Tongue (tissue), 3 donors: ENCODE measurements at places on chromosomes 5 and 9.

- no peak for DNase-seq
Measured at GRCh38 chr5:168608386-168608785, 29.2 kb upstream of the PANK3 start.

GRCh38 chr9:8706531-8706930, 907.0 kb upstream of the DMAC1 start:
- DNase-seq, result no peak

DNA sequence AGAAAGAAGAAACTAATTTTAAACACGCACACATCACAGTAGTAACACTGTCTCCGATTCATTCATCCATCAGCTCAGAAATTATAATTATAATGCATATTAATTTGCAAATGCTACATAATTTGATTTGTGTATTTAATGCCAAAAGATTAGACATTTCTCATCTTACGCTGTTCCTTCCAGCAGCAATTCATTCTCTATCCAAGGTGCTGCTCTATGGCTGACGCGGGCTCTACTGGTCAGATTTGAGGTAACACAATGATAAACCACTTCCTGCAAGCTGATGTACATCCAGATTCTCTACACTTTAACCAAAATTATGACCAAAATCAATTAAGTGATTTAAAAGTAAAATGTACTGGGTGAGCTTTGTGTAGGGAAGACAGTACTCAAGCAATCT, 77.9 kb upstream of the ICE1 start:
- no peak for DNase-seq

DNA sequence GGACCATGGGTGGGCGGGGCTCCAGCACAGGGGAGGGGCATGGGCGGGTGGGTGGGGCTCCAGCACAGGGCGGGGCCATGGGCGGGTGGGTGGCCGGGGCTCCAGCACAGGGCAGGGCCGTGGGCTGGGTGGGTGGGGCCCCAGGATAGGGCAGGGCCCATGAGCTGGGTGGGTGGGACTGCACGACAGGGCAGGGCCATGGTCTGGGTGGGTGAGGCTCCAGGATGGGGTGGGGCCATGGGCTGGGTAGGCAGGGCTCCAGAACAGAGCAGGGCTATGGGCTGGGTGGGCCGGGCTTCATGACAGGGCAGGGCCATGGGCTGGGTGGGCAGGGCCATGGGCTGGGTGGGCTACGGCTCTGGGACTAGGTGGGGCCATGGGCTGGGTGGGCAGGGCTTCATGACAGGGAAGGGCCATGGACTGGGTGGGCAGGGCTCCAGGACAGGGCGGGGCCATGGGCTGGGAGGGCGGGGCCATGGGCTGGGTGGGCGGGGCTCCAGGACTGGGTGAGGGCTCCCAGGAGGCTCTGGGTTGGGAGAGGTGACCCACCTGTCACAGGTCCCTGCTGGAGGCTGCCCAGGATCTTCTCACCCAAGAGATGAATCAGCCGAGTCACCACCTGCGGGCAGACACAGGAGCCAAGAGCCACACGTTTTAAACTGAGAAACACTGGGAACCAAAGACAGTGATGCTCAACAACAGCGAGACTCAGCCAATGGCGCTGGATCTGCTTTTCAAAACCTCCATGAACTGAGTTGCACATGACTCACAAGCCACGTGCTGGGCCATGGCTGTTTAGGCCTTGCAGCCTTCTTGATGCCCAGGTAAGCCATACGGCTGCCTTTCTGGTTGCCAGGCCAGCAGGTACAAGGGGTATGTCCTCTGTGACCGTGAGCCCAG, 33.6 kb upstream of the NSMF start:
- no peak for DNase-seq

- no peak for DNase-seq
Measured at GRCh38 chr5:77558266-77558665, 66.2 kb upstream of the WDR41 start.

GRCh38 chr5:88487066-88487465, 218.4 kb upstream of the TMEM161B start:
- DNase-seq, result no peak

- peak; percentile 35 for DNase-seq
Measured at GRCh38 chr9:24459953-24460352, 85.7 kb downstream of the IZUMO3 start.

DNA sequence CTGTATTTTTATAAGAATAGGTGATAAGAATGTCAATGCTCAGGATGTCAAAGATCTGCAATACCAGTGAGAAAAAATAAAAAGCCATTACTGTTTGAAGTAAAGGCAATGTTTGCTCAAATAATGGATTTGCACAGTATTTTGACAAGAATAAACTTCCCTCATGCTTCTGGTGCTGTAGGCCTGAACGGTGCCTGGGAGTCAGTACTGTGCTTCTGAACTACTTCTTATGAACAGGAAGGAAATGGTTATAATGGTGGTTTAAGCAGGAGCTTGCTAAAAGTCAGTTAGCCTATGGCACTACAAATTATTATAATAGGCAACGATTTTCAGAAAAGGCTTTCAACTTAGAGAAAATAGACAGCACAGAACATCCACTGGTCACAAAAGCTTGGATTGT, 548.3 kb upstream of the CDH18 start:
- DNase-seq, result no peak

GRCh38 chr5:80935811-80936385, 24.3 kb upstream of the RASGRF2 start:
- no peak for DNase-seq

- DNase-seq, result no peak
Measured at GRCh38 chr9:83440641-83441040, 97.6 kb downstream of the FRMD3 start.

GRCh38 chr5:119346394-119346793, 9.4 kb upstream of the TNFAIP8 start:
- DNase-seq, result no peak

DNA sequence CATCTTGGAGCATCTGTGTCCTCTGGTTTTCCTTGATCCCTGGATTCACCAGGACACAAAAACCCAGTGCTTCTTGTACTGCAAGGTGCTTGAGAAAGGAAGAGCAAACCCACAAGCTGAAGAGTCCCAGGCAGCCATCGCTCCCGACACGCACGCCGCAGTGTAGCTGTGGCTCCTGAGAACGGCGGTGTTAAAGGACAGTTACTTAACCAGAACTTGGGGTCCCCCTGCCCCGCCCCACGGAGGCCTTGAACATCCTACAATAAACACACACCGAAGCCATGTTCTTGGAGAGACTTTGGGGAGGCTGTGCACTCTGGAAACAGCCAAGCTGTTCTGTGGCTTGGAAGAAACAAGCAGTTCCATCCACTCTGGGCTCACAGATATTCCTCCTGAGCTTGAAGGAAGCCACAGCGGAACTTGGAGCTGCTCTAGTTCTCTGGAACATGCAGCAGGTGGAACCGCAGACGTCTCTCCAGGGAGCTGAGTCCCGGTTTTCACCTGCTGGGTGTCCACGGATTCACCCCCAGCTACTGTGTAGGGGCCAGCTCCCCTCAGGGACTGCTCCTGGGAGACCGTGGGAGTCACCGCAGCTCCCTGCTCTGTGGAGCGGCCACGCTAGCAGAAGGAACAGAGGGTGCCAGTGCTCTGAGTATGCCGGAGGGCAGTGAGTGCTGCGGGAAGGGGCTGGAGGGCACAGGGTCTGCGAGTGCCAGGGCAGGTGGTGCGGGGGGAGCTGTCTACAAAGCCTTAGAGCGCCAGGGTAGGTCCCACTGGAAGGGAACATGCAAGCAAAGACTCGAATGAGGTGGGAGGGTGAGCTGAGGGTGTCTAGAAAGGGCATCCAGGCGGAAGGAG, 107.3 kb downstream of the ADAMTS2 start:
- no peak for DNase-seq

DNA sequence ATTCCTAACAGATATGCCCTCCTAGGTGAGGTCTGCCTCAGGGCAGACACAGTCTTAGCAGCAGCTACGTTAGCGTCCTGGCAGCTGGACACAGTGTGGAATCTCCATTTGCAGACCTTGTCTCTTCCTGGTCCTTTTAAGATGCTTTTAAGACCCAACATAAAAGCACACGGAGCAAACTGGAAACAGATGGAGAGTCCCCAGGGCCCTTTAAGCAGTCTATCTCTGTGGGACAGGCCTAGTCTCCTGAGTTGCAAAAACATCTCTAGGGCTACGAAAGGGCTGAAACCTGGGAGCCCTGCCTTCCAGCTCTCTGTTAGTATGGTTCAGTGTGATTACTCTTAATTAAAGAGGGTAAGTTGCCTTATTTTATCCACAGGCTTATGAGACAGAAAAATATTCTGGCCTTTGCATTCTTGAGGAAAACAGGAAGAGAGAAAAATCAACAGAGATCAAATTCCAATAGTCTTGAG, 66.0 kb upstream of the GNA14 start:
- no peak for DNase-seq

GRCh38 chr9:137634016-137634415, 15.2 kb downstream of the EHMT1 start:
- DNase-seq, result no peak

GRCh38 chr5:179253730-179254129, 91.5 kb downstream of the ADAMTS2 start:
- DNase-seq, result no peak

DNA sequence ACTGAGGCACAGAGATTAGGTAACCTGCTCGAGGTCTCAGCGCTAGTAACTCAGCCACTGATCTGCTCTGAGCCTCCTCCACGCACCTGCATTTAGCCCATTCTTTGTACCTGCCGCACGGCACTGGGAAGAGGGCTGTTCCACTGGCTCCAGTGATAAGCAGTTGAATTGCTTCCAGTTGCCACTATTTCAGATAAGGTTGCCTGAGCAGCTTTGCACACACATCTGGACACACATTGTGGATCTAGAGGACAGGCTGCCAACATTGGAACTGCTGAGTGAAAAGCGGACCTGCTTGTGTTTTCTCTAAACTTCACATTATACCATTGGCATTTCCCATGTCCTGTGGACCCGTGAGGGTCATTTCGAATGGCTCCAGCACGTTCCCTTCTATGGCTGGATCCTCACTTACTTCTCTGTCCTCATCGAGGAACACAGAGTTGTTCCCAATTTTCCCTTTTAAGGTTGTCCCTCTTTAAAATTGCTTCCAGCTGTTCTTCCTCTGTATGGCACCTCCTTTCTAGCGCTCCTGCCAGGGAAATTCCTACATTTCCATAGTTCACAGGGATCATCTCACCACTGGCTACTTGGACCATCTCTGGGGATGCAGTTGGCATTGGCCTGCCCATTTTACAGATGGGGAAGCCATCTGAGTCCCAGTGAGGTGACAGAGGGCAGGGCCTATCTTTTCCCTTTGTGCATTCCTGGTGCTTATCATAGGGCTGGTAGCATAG, 45.9 kb upstream of the RPL26L1 start:
- no peak for DNase-seq

GRCh38 chr5:77379558-77380061, 112.5 kb downstream of the WDR41 start:
- DNase-seq, result no peak

- DNase-seq, result no peak
Measured at GRCh38 chr9:83472221-83472665, 66.0 kb downstream of the FRMD3 start.

DNA sequence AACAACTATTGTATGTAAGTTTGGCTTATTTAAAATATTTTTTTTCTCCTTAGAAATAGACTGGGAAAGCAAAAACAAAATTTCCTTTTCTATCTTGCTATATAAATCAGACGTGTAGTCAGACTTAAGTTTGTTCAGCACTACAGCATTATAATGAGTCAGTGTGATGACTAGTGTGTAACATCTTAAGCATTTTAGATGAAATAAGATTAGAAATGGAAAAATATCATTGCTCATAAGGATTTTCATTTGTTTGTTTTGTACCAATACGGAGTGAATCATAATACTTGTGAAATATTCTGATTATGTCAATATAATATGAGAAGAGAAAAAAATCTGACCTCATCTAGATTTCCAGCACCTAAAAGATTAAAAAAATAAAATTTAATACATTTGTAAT, 64.7 kb upstream of the RICTOR start:
- no peak for DNase-seq

DNA sequence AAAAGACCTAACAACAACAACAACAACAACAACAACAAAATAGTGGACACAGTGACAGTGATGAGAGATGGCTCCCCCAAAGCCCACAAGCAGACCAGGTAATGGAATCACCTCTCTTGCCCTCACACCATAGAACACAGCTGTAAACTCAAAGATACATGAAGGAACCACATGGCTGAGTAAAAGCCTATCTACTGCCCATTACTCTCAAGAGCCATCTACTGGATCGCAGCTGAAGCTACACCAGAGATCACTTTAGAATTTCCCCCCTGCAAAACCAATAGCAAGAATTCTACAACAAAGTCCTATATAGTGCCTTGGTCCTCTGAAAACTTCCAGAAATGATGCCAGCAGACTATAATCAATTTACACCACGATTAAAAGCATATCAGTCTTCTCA, 1537.6 kb upstream of the CDH9 start:
- no peak for DNase-seq

GRCh38 chr5:176543428-176544182, 5.5 kb upstream of the CDHR2 start:
- DNase-seq, result peak; percentile 79

- DNase-seq, result peak; percentile 23
Measured at GRCh38 chr9:38226491-38226951, 157.5 kb upstream of the SHB start.

DNA sequence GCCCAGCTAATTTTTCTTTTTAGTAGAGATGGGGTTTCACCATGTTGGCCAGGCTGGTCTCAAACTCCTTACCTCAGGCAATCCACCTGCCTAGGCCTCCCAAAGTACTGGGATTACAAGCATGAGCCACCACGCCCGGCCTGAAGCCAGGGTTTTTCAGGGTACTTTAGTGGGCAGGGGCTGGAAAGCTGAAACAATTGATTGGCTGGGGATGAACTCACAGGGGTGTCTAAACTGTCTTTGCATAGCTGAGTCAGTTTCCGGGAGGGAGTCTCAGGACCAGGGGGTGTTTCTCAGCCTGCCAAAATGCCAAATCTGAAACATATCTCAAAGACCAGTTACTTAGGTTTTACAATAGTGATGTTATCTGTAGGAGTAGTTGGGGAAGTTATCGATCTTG, 46.1 kb downstream of the PRUNE2 start:
- DNase-seq, result no peak

DNA sequence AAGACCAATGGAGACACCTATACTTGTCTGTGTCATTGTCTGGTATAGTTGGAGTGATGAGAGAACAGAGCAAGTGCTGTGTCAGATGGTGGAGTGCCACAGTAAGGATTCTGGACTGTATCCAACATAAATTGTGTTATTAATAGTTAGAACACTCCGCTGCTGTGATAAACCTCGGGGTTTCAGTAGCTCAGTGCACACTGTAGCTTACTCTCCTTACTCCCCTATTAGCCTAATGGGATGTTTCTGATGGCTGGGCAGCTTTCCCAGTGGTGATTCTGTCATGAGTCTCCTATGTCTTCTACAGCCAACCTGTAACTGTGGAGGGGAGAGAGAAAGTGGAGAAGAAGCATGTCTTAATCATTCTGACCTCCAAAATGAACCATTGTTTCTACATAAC, 127.6 kb upstream of the PTCH1 start:
- DNase-seq, result peak; percentile 42

DNA sequence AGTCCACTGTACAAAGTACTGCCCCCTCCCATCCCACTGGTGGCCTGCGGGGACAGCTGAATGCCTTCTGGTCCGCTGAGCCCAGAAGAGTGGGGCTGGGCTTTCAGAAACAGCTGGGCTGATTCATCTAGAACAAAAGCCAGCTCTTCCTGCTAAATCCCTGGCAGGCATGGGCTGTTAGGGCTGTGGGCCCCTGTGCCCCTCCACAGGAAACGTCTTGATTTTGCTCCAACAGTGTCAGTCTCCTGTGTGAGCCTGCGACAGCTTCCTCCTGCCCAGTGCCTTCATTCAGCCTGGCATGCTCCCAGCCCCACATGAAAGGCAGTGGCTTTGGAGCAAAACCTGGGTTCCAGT, 6.9 kb upstream of the GSN start:
- DNase-seq, result peak; percentile 94

GRCh38 chr5:97165726-97166125, 17.3 kb downstream of the RIOK2 start:
- DNase-seq, result no peak

GRCh38 chr9:114048533-114049415, 29.3 kb downstream of the AMBP start:
- no peak for DNase-seq
